ENCODE measurements at places on chromosomes 6 and 20.

- DNase-seq, result no peak
Observed at GRCh38 chr6:73388800-73389512, 5.7 kb upstream of the DDX43 start.

DNA sequence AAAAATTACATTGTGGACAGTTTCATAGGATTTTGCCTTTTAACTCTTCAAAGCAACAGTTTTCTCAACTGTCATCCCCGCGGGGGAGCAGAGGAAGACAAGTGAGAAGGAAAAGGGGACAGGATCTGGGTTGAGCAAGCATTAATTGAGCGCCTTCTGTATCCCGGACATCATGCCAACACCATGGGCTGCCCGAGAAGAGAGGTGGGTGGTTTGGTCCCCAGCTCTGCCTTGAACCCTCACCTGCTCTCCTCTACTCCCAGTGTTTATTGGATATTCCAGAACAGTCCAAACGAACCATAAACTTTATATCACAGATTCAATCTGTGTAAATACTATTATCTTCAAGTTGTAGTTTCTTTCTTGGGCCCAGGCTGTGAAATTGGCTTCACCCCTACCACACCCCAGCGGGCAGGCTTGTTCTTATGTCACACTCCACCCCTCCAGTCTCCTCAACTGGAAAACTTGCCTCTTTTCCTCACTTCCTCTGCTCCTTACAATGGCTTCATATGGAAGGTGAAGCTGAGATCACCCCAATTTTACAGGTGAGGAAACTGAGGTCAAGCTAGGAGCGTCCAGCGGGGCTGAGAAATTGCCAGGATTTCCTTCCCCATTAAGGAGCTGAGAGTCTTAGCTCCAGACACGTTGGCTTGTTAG, 6.0 kb downstream of the PCK1 start:
- no peak for DNase-seq

GRCh38 chr6:82767037-82767436, 298.6 kb downstream of the UBE3D start:
- DNase-seq, result no peak

DNA sequence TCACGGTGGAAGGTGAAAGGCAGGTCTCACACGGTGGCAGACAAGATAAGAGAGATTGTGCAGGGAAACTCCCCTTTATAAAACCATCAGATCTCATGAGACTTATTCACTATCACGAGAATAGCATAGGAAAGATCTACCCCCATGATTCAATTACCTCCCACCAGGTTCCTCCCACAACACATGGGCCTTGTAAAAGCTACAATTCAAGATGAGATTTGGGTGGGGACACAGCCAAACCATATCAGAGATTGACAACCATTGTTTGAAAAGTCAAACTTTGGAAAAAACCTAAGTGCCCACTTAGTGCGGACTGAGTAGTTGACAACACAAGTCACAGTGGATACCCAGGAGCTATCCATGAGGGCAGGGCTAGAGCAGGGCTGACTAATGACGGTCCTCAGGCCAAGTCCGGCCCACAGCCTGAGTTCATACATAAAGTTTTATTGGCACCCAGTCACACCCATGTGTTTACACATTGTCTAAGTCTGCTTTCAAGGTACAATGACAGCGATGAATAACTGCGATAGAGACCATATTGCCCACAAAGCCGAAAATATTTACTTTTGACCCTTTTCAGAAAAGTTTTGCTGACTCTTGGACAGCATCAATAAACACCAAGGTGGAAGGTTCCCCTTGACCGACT, 33.8 kb upstream of the PMEPA1 start:
- DNase-seq, result no peak

GRCh38 chr6:26372308-26373144, 7.5 kb downstream of the BTN3A2 start:
- no peak for DNase-seq

DNA sequence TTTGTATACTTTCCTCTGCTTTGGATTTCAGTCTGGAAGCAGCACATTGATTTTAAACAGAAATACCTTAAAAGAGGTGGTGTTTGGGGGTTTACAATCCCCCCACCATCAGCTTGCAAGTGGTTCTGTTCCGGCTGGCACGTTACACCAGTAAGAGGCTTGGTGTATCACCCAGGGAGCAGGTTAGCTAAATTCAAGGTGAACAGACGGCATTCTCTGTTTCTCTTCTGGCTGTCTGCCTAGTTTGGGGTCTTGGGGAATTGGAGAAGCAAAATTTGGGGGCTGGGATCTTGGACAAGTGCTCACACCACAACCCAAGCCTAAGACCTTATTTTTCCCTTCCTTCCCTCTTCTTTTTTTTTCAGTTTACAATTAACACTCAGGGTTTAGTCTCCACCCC, 7.5 kb upstream of the APCDD1L start:
- no peak for DNase-seq

- DNase-seq, result no peak
Observed at GRCh38 chr6:5730585-5731263, 276.0 kb downstream of the NRN1 start.

GRCh38 chr20:48155268-48155667, 370.0 kb upstream of the SULF2 start:
- no peak for DNase-seq

GRCh38 chr6:5303682-5304081, 42.4 kb downstream of the FARS2 start:
- no peak for DNase-seq

DNA sequence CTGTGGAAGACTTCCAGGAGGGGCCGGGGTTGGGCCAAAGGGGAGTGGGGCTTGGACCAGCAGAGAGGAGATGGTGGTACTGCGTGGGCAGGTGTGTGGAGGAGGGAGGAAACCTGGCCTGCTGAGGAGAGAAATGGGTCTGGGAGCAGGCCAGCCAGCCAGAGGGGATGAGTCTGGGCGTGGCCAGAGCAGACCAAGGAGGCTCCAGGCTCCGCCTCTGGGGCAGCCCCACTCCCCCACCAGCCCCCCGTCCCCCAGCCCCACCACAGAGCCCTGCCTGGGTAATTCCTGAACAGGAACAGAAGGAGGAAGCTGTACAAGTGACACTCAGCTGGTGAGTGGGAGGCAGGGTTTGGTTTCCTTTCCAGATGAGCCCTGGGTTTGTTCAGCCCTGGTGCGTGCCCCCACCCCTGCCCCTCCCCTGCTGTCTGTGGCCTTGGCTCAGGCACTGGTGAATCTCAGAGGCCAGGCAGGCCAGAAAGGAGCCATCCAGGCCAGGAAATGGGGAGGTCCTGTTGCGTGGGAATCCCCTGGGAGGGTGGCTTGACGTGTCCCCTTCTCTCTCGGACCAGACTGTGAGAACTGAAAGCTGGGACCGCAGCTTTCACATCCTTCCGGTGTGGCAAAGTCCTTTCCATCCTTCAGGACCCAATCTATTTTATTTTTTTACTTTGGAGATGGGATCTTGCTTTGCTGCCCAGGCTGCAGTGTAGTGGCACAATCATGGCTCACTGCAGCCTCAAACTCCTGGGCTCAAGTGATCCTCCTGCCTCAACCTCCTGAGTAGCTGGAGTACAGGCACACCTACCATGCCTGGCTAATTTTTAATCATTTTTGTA, 9.4 kb upstream of the SRC start:
- DNase-seq, result no peak

DNA sequence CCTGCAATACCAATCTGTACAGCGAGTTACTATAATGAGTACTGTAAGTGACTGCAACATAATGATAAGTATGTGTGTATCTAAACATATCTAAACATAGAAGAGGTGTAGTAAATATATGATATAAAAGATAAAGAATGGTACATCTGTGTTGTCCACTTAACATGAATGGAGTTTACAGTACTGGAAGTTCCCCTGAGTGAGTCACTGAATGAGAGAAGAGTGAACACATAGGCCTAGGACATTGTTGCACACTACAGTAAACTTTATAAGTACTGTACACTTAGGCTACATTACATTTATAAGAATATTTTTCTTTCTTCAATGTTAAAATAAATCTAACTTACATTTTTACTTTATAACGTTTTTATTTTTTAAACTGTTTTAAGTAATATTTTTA, 380.4 kb downstream of the MMUT start:
- no peak for DNase-seq

GRCh38 chr6:152309648-152310047, 327.5 kb downstream of the SYNE1 start:
- no peak for DNase-seq

- no peak for DNase-seq
Observed at GRCh38 chr6:42778122-42778521, 3.7 kb upstream of the BICRAL start.

DNA sequence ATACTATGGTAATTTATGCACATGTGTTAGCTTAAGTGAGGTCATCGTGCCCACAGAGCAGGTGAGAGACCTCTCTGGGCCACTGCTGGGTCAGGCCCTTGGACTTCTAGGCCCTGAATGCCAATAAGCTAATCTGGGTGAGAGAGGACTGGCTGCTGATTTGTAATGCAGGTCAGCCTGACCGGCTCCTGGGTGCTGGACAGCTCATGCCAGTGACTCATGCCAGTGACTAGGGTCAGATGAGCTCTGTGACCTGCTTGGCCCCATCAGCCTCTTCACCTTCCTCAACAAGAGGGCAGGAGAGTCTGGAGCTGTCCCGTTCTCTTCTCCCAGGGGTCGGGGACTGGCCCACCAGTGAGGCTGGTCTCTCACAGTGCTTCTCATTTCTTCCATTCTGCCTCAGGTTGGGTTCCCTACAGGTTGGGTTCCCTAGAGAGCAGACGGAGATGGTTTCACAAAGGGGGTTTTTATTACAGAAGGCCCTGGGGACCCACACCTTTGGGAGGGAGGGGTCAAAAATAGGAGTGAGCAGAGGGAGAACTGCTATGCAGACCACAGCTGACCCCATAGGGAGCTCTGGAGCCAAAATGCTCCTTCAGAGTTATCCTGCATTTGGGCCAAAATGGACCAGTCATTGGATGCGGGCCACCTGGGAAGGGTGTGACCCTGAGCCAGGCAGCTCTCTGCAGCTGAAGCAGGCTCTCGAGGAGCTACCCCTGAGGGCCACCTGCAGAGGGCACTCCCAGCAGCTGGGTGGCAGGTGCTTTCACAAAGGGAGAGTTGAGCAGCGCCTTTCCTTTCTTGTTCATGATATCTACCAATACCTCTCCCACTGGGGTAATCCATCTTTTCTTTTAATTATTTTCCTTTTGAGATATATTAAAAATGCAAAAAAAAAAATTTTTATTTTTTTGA, 2.2 kb upstream of the OXT start:
- DNase-seq, result no peak
